ENCODE measurements at places on chromosomes 7 and 10.

DNA sequence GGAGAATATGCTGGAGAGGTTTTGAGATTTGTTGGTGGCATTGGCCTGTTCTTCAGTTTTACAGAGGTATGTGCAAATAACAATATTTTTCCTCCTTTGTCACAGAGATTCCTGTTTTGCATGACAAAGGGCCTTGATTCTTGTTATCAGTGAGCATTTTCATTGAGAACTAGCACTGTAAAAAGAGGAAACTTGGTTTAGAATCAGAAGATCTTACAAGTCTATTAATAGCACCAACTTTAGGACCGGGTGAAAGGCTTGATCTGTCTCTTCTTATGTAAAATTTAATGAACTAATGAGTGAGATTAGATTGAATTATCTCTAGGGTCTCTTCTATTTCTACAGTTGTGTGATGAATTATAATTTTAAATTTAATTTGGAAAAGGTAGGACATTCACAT lies 25.5 kb downstream of the TSPAN13 start:
- DNase-seq = no peak

GRCh38 chr7:135714534-135715009 lies 13.4 kb downstream of the SLC13A4 start:
- no peak for DNase-seq

- no peak for DNase-seq
These were observed 395.0 kb downstream of the THSD7A start for GRCh38 chr7:11436773-11437524.

GRCh38 chr7:27165089-27165995 lies at the start of gene HOXA9:
TSS of gene HOXA9 (minus strand) at chr7:27165537. CDS start at chr7:27165457, 80 bp downstream.
- no peak for DNase-seq

DNA sequence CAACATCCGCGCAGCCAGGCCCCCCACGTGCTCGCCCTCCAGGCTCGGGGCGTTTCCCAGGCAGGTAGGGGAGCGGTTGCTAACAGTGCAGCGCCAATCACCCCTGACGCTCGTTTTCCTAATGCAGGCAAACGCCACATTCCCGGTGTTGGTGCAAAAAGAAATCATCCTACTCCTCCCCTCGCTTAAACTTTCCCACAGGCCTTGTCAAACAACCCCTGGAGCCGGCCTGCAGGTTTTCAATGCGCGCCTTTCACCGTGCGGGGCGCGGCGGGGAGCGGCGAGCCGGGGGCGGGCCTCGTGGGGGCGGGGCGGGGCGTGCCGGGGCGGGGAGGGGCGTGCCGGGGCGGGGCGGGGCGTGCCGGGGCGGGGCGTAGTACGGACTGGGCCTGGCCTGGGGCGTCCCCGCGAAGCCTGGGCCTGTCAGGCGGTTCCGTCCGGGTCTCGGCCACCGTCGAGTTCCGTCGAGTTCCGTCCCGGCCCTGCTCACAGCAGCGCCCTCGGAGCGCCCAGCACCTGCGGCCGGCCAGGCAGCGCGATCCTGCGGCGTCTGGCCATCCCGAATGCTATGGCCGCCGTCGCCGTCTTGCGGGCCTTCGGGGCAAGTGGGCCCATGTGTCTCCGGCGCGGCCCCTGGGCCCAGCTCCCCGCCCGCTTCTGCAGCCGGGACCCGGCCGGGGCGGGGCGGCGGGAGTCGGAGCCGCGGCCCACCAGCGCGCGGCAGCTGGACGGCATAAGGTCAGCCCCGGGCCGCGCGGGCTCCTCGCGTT lies at the start of gene ECHDC3:
ECHDC3 (plus strand) TSS at position 374 of the 770 bp plus-strand sequence; CDS start at position 569, 195 bp downstream.
- peak; percentile 68 for DNase-seq

- DNase-seq = peak; percentile 91
These were observed 47.0 kb upstream of the ZNF107 start for GRCh38 chr7:64618785-64619456.

- peak; percentile 11 for DNase-seq
These were observed 303.6 kb upstream of the LYZL1 start for GRCh38 chr10:28985137-28985885.

GRCh38 chr7:51949726-51950644 lies 633.4 kb upstream of the COBL start:
- DNase-seq = peak; percentile 53

DNA sequence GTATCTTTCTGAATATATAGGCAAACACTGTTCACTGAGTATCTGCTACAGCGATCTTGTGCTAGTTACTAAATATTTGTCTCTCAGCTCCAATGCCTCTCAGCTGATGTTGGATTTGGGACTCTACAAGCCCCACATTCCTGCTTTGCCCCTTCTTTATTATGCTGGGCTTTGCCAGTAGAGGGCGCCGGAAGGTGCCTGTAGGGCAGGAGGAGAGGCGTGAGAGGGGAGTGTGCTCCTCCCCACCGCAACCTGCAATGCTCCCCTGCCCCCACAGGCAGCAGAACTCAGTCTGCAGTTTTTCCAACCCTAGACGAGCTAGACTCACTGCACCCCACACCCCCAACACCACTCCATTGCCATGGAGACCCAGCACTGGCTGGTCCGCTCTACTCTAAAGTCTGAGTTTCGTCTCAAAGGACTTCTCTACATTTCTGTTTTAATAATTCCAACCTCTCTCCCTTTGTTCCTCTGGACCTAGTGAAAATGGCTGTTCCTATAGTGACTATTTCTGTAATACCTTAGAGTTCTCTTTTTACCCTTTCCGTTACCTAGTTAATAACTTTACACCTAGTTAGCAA lies 337.6 kb downstream of the CCSER2 start:
- peak; percentile 75 for DNase-seq

- DNase-seq = no peak
These were observed 6.6 kb upstream of the TPK1 start for GRCh38 chr7:144842377-144842851.

DNA sequence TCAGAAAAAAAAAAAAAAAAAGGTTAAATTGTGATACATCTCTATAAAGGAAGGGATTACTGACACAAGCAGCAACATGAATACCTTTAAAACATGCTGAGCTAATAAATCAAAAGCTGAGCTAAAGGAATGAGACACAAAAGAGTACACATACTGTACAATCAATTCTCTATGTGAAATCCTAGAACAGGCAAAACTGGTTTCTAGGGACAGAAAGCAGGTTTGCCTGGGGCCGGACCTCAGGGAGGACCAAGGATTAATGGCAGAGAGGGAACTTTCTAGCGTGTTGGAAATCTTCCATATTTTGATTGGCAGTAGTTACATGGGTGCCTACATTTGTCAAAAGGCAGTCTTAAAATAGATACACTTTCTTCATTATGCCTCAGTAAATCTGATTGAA lies 52.5 kb downstream of the KLRG2 start:
- peak; percentile 91 for DNase-seq

DNA sequence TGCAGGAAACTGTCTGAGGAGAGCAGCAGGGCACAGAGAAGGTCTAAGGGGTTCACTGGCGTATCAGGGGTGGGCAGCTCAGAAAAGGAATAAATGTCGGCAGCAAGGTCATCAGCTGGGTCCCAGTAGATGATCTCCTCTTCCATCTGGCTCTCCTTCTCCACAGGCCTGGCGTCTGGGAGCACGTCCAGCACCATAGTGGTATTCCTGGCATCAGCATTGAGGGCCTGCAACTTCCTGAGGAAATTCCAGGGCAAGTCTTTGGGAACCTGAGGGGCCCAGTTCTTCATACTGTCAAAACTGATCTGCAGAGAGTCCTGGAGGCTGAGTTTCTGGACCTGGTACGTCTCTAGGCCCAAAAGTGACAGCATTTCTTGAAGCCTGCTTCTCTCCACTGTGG lies 9.6 kb upstream of the MRPS24 start:
- no peak for DNase-seq

GRCh38 chr10:28940158-28940888 lies 263.0 kb downstream of the BAMBI start:
- DNase-seq = peak; percentile 89

GRCh38 chr7:67435894-67436535 lies 439.4 kb downstream of the TYW1 start:
- DNase-seq = no peak

DNA sequence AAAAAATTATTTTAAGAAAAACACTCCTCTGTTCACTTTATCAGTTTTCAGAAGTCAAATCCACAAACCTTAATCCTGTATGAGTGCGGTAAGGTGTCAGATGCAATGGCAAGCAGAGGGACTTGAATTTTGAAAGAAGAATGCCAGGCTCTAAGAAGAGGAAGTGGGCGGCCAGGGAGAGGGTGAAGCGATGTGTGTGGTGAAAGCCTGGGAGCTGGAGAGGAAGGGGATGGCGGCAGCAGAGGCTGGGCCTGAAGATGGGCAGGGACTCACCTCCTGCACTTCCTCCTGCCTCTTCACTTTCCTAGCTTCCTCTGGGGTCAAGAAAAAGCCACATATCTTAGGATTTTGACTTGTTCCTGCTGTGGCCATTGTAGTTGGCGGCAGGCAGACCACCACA lies 609.6 kb downstream of the PARD3 start:
- no peak for DNase-seq

GRCh38 chr7:122018032-122018431 lies 126.0 kb downstream of the AASS start:
- no peak for DNase-seq

- DNase-seq = no peak
These were observed 102.9 kb upstream of the ARMC3 start for GRCh38 chr10:22824984-22825383.

GRCh38 chr10:103932271-103932670 lies 14.3 kb upstream of the STN1 start:
- no peak for DNase-seq

DNA sequence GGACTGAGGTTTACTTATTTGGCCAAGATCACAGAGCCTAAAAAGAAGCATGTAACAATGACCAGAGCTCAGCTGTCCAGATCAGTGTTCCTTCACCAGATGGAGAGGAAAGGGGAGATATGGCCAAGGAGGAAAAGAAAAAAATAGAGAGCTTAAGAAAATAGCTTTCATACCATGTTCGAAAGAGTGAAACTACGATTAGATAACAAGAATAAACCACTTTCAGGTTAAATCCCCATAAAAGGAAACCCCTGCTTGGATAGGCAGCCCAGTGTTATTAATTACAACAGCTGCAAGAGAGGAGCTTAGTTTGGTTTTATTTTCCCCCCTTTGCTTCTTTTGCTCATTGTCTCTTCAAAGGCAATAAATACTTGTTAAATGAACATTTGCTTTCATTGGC lies 160.8 kb downstream of the ZNF438 start:
- DNase-seq = no peak
